ENCODE measurements at places on chromosomes 6 and 20. TPM values are rescaled to one million over a fixed set of nuclear protein-coding genes. Genes with fewer than 3 reads are reported as not detected.

The PRRT1 gene
- total RNA-seq: 2.8 TPM

The PHACTR3 gene
- not detected for total RNA-seq

DNA sequence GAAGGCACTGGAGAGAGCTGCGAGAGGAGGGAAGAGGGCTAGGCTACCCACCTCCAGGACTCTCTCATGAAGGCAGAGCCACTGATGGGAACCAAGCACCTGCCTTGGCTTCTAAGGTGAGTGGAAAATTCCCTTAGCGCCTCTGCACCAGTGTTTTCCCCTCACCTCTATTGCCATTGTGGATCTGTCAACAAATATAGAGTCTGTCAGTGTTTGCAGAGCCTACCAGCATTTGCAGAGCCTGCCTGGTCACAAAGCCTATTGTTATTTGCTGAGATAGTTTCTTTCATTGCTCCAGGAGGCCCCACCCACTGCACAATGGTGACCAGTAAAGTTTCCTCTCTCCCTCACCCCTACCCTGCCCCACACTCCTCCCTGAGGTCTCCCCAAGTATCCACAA lies 141.9 kb downstream of the MRPL14 start:
- DNase-seq: no peak

- DNase-seq: no peak
These were observed 290.0 kb downstream of the HAO1 start for GRCh38 chr20:7650086-7650879.

DNA sequence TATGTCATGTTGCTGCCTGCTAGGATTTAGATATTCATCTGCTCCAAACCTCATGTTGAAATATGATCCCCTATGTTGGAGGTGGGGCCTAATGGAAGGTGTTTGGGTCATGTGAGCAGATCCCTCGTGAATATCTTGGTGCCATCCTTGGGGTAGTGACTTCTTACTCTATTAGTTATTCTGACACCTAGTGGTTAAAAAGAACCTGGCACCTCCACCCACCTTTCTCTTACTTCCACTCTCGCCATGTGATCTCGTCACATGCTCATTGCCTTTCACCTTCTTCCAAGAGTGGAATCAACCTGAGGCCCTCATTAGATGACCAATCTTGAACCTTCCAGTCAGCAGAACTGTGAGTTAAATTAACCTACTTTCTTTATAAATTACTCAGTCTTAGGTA lies 549.4 kb upstream of the SYNCRIP start:
- DNase-seq: no peak

GRCh38 chr20:49712996-49713752 lies 504 bp downstream of the B4GALT5 start:
- DNase-seq: peak; percentile 80

GRCh38 chr6:136289327-136289578 lies 393 bp downstream of the BCLAF1 start:
- peak; percentile 92 for DNase-seq
